ENCODE measurements at places on chromosomes 7 and 10.

GRCh38 chr7:108136191-108136688 is 6.1 kb upstream of the LAMB4 start:
- no peak for DNase-seq

DNA sequence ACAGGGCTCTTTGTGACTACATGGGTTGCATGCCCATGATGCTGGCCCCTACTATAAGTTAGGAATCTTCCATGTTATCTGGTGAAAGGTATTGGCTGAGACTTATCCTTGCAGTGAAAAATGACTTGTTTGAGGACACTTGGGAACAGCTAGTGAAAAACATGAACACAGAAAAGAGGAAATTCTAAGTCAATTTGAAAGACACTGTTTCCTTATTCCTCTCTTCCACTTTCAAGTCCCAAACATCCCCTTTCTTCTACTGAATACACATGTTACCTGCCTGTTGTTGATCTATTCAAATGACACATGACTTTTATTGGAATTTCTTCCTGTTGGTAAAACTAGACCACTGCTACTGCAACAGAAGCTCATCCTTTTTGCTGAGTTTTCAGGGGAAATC is 29.5 kb upstream of the PRKCQ start:
- no peak for DNase-seq

DNA sequence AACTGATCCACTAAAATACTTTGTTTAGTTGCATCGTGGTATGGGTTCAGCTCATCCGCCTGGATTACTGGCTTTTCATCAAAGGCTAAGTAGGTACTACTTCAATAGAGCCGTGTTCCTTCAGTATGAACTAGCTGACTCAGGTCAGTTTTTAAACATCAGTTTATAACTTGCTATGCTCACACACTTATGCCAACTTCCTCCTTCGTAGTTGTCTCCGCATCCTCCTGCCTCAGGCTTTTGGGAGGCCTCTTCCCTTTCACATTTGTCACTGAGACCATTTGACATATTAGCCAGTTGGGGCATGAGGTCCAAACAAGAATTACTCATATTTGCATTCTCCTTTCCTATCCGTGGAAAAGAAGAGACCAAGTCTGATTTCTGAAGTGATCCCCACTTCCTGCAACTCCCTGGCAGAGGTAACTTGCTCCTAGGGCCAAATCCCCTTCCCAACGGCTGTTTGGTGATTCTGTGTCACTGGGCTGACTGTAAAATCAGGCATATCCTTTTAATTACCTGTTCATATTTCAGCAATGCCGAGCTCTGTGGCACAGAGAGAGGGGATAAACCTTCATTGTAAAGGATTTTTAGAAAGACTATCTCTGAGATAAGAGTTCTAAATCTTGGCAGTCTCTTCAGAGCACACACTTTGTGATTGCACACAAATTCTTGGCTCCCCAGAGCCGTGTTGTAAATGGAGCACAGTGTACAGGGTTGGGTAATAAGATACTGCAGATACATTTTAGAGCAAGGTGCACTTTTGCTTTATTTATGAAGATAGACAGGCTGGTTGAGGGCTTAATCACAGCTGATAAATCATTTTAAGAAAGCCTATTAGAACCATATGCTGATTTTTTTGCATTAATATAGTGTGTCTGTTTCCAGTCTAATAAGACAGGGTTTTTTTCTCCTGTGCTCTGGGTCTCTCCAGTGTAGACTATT is 108.0 kb downstream of the CREB5 start:
- no peak for DNase-seq

- DNase-seq = no peak
These were observed 18.4 kb downstream of the RCC1L start for GRCh38 chr7:75055155-75055554.

GRCh38 chr10:4279655-4280054 is 494.6 kb upstream of the KLF6 start:
- DNase-seq = no peak

GRCh38 chr10:113647812-113648211 is 16.0 kb downstream of the NRAP start:
- no peak for DNase-seq

DNA sequence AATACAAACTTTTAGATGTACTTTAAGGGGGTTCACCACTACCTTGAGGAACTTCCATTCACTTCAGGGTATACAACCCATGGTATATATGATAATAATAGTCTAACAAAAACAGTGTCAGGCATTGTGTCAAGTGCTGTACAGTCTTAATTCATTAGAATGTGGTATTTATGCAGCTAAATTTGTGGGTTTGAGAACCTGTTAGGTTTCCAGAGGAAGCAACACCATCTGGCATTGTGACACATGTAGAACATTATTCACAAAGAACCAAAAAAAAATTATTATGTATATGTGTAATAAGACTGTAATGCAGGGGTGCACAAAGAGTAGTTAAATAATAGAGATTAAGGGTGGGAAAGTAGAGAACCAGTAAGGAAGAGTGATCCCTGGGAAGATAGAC is 26.3 kb downstream of the TMEM60 start:
- no peak for DNase-seq

DNA sequence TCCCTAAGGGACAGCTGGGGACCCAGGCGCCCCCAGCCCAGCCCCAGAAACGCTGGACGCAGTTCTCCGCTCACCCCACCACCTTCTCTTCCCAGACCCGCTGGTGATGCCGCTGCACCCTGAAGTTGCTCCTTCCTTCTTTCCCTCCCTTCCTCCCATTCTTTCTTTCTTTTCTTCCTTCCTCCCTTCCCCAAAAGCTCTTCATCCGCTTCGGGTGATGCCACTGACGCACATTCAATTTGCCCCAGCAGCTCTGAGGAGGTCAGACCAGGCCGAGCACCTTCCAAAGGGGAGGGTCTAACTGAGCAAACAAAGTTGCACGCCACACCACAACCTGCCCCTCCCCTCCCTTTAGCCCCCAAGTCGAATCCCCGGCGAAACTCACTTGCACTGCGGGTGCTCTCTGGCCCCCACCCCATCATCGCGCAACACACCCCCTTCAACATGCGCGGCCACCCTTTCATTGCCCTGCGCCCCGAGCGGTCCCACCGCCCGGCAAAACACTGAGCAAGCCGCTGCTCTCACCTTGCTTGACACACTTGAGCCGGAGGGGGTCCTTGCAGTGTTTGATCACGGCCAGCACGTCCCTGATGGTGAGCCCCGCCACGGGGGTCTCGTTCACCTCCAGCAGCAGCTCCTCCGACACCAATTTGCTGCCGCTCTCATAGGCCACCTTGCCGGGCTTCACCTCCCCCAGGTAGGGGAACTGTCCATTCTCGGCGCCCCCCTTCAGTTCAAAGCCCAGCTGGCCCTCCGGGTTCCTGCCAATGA is 787 bp downstream of the MAGI2 start:
- no peak for DNase-seq

DNA sequence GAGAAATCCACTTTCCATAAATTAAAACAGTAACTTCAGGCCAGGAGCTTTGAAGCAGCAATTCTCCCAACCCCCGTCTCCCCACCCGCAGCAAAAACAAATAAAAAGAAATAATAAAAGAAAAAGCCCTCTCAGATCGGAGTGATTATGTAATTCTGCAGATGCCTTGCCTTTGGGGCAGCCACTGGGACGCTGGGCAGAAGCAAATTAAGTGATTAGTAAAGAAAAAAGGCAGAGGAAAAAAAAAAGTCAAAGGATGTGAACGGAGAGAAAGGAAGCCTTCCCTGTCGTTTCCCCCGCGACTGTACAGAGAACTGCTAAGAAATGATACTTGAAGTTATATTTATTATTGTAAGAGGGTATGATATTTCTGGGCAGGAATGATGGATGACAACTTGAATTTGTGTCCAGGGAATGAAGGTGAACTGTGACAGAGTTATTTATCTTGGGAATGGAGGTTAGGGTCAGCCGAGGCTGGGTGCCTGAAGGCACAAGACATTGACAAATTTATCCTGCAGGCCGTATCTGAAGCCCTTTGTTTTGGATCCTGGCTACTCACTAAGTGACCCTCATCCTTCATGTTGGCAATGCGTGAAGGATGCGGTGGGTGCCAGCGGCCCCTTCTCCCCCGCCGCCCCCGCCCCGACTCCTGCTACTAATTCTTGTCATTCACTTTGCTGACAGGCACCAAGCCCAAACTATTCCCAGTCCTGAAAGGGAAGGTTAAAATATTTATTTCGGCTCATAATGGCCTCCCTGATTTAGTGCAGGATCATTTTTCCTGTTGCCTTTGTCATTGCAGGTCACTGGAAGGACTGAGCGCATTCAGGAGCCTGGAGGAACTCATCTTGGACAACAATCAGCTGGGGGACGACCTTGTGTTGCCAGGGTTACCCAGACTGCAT is 604.0 kb downstream of the LRMDA start:
- DNase-seq = no peak

DNA sequence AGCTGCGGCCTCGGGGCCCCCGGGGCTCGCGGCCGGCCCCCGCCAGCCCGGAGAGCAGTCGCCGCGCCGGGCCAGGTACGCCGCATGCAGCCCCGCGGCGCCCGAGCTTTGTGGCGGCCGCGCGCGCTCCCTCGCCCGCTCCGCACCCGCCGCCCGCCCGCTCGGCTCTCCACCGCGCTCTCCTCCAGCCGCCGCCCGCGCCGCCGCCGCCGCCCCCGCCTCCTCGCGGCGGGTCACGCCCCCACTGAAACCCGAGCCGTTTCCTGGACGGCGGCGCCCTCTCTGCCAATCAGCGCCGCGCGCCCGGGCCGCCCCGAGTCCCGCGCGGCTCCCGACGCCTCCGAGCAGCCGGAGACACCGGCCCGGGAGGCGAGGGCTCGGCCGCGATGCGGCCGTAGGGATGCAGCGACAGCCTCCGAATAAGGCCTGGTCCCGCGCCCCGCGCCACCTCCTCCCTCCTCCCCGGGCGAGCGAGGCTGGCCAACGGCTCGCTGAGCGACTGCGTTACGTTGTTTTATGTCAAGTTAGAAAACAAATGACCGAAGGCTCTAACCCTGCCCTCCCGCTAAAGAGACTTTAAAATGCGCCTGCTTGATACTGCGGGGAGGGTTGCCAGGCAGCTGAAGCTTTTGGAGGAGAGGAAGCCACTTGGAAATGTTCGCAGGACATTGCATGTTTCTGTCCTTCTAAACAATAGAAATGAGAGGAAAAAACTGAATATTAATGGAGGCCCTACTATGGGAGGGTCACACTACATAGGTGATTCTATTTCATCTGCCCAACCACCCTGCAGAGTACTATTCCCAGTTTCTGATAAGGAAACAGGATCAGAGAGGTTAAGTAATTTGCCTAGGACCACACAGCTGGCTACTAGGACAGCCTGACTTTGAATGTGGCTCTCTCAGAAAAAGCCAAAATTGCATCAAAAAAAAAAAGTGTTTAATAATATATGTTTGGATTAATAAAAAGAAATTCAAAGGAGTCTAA is at the start of gene FGFR2:
Gene FGFR2 (minus strand): TSS at position 182 of the 987 bp plus-strand sequence. CDS start 4,627 bp downstream, outside the sequence.
- DNase-seq = no peak

DNA sequence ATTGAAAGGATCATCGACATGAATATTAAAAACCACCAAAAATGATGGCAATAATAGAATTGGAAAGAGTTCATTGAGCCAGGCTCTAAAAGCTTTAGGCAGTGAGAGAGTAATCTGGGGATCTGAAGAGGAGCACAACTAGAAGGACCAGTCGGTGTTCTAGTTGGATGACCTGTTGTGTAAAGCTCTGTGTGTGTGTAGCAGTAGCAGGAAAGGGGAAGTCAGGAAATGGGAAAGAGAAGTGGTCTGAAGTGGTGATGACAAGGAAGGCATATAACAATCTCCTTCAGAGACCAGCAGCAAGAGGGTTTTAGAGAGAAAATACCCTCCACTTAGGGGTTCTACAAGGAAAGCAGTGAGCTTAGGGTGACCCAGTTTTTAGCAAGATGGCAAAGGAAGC is 539.2 kb downstream of the HTR7 start:
- no peak for DNase-seq

DNA sequence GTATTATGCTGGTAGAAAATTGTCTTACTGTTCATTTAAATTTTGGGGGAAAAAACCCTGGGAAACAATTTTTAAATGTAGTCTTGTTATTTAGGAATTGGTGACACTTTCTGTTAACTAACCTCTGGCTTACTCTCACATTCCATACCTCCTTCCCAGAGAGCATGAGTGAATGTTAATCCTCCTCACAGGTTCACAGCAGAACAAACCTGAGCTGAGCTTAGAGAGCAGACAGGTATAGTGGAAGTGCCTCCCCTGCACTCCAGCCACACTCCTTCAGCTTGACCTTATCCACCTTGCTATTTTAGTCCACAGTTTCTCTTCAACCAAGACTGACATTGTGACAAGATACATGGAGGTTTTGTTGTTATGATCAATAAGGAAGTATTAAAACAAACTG is 235.9 kb downstream of the FOXP2 start:
- DNase-seq = no peak

- no peak for DNase-seq
These were observed 67.2 kb upstream of the PPP2R2D start for GRCh38 chr10:131833446-131834080.
